ENCODE measurements at places on chromosomes 2 and 18. TPM values are rescaled to one million over a fixed set of nuclear protein-coding genes. Genes with fewer than 3 reads are reported as not detected.

DNA sequence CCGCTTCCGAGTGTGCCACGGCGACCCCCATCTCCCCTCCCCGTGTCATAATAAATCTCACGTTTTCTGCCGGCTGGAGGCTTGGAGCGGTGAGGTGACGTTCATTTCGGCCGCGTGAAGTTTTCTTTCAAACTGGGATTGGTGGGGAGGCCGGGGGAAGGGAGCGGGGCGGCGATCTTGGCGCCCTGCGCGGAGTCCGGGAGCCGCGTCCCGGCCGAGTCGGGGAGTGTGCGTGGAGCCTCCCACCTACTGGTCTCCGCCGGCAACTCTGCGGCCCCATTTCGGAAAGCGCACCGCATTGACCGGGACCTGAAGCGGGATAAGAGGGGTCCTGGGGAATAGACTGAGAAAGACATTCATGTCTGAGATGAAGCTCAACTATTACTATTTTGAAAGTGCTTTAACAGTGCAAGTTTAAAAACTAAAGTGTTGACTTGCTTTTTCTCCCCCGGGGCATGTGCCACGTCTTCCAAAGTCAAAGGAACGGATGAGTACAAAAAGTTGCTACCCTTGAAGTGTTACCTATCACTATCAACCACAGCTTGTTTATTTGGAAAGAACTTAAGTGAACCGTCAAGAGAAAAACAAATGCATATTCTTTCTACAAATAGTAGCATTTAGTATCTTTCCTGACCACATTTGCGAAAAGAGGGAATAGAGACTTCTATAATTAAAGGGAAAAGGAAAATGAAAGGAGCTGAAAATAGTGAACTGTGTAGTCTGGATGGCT is 818 bp upstream of the IKZF2 start:
- H3K4me3 ChIP-seq = peak overlapping the region; percentile 94
- no peaks in the 10 kb centered on the region for H3K27me3 ChIP-seq
- H3K36me3 ChIP-seq = no peaks in the 10 kb centered on the region
- DNase-seq = peak; percentile 74
- peak overlapping the region; percentile 91 for H3K27ac ChIP-seq

GRCh38 chr2:79799729-79800128 is 286.9 kb downstream of the CTNNA2 start:
- no peaks in the 10 kb centered on the region for H3K27me3 ChIP-seq
- no peaks in the 10 kb centered on the region for H3K4me1 ChIP-seq
- H3K27ac ChIP-seq = no peak overlapping the region
- no peak for DNase-seq
- H3K4me3 ChIP-seq = no peak overlapping the region

Gene DYNC2LI1
- total RNA-seq = 32.3 TPM

- H3K4me1 ChIP-seq = no peaks in the 10 kb centered on the region
- H3K4me3 ChIP-seq = no peak overlapping the region
- DNase-seq = no peak
- H3K27me3 ChIP-seq = no peaks in the 10 kb centered on the region
- no peak overlapping the region for H3K27ac ChIP-seq
- H3K36me3 ChIP-seq = no peaks in the 10 kb centered on the region
These were observed 8.9 kb downstream of the TMSB10 start for GRCh38 chr2:84914334-84914733.

- no peaks in the 10 kb centered on the region for H3K27me3 ChIP-seq
- no peak overlapping the region for H3K27ac ChIP-seq
These were observed 114.9 kb upstream of the MYCN start for GRCh38 chr2:15825276-15825980.

DNA sequence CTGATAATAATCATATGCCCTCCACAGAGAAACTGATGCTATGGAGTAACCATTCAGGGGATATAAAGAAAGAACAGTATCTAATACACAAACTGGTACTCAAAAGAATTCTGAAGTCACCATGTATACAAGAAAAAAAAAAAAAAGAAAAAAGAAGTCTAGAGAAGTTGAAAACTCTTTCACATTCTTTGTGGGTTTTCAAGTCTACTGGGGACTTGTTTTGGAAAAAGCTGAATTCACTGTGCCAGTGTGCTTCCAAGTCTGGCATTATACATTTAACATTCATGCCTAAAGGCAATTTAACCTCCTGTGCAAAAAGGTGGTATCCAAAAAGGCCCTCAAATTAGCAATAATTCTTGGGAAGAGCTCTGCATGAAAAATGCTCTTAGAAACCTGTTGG is 94.8 kb upstream of the ITGB6 start:
- peaks cover 16% of the 10 kb centered on the region for H3K4me1 ChIP-seq
- no peak for DNase-seq
- no peaks in the 10 kb centered on the region for H3K36me3 ChIP-seq
- no peak overlapping the region for H3K4me3 ChIP-seq
- H3K27ac ChIP-seq = no peak overlapping the region

GRCh38 chr2:100606332-100606725 is 43.5 kb downstream of the PDCL3 start:
- no peak overlapping the region for H3K4me3 ChIP-seq
- no peak overlapping the region for H3K27ac ChIP-seq
- H3K27me3 ChIP-seq = no peaks in the 10 kb centered on the region
- no peaks in the 10 kb centered on the region for H3K36me3 ChIP-seq
- H3K4me1 ChIP-seq = no peaks in the 10 kb centered on the region

DNA sequence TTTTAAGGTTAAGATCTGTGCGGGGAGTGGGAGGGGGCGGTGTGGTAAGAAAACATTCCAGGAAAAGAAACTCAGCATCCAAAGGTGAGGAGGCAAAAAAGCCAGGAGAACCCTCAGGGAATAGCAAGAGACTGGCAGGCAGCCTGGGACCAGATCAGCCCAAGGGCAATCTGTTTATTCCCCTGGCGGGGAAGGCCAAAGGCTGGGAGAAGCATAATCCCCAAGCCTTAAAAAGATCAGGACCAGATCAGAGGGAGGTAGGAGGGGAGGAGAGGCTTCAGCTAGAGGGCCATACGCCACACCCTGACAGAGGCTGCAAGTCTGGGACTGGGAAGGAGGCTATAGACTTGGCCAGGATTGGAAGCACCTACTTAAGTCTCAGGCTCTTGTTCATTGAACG is 163.0 kb upstream of the PXDN start:
- H3K36me3 ChIP-seq = no peaks in the 10 kb centered on the region
- H3K27me3 ChIP-seq = no peaks in the 10 kb centered on the region
- H3K27ac ChIP-seq = no peak overlapping the region
- no peak for DNase-seq

Gene DOK1
- total RNA-seq = 9.4 TPM

- DNase-seq = no peak
- no peaks in the 10 kb centered on the region for H3K27me3 ChIP-seq
- no peak overlapping the region for H3K4me3 ChIP-seq
- no peaks in the 10 kb centered on the region for H3K36me3 ChIP-seq
- no peaks in the 10 kb centered on the region for H3K4me1 ChIP-seq
- H3K27ac ChIP-seq = no peak overlapping the region
These were observed 81.7 kb downstream of the AGPS start for GRCh38 chr2:177474301-177474700.

GRCh38 chr2:224525774-224526173 is 59.4 kb downstream of the CUL3 start:
- H3K4me3 ChIP-seq = no peak overlapping the region
- DNase-seq = no peak
- H3K4me1 ChIP-seq = peaks cover 10% of the 10 kb centered on the region
- H3K27ac ChIP-seq = no peak overlapping the region
- H3K36me3 ChIP-seq = no peaks in the 10 kb centered on the region

GRCh38 chr18:74488864-74489263 is 7.3 kb upstream of the CNDP2 start:
- DNase-seq = no peak
- no peaks in the 10 kb centered on the region for H3K4me1 ChIP-seq
- H3K4me3 ChIP-seq = no peak overlapping the region
- H3K27ac ChIP-seq = no peak overlapping the region
- H3K36me3 ChIP-seq = no peaks in the 10 kb centered on the region
